Hepatic stellate cell (primary cell): ENCODE measurements at places on chromosomes 16 and 17.

- DNase-seq, result peak; percentile 95
Observed at GRCh38 chr17:81119223-81120148, 45.8 kb upstream of the PVALEF start.

DNA sequence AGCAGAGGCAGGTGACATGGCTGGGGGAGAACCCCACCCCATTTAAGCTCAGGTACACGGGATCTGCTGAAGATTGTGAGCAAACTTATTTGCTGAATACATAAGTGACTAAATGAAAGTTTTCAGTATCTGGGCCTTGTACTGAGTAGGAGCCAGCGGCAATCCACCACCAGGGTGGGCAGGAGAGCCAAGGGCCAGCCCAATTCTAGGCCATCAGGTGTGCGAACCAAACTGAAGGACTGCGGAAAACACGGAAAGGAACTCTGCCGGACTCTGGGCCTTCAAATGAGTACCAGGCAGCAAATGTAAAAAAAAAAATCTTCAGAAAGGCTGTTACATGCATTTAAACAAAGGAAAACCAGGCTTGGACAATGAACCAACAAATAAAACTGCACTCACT, 19.7 kb downstream of the ARHGAP17 start:
- DNase-seq, result no peak

- no peak for DNase-seq
Observed at GRCh38 chr16:20799599-20799998, 6.7 kb downstream of the ERI2 start.

GRCh38 chr17:30921544-30922196, at the start of gene ADAP2:
Gene ADAP2 (plus strand): TSS chr17:30921945. CDS start chr17:30922015, 70 bp downstream.
- peak; percentile 28 for DNase-seq

DNA sequence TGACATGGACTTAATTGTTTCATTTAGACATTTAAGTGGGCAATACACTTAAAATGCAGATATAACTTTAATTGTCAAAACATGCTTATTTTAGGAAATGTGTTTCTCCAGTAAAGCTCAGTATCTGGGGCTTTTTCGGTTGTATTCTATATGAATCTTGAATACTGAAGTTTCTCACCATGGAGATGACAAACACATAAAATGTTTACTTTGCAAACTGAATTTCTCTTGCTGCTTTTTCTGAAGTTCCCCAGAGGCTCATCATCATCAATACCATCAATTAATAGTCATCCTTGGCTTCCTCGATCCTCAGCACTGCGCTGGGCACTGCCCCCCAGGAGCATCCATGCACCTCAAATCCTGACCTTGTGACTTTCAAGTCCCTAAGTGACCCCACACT, 227.3 kb downstream of the WWOX start:
- DNase-seq, result no peak

- DNase-seq, result peak; percentile 8
Observed at GRCh38 chr16:83068686-83069085, 441.9 kb downstream of the CDH13 start.

- no peak for DNase-seq
Observed at GRCh38 chr16:68379472-68380347, 68.6 kb downstream of the SMPD3 start.

GRCh38 chr16:64715624-64716023, 406.2 kb downstream of the CDH11 start:
- no peak for DNase-seq

- DNase-seq, result peak; percentile 44
Observed at GRCh38 chr17:63382826-63383225, 63.3 kb downstream of the CYB561 start.

DNA sequence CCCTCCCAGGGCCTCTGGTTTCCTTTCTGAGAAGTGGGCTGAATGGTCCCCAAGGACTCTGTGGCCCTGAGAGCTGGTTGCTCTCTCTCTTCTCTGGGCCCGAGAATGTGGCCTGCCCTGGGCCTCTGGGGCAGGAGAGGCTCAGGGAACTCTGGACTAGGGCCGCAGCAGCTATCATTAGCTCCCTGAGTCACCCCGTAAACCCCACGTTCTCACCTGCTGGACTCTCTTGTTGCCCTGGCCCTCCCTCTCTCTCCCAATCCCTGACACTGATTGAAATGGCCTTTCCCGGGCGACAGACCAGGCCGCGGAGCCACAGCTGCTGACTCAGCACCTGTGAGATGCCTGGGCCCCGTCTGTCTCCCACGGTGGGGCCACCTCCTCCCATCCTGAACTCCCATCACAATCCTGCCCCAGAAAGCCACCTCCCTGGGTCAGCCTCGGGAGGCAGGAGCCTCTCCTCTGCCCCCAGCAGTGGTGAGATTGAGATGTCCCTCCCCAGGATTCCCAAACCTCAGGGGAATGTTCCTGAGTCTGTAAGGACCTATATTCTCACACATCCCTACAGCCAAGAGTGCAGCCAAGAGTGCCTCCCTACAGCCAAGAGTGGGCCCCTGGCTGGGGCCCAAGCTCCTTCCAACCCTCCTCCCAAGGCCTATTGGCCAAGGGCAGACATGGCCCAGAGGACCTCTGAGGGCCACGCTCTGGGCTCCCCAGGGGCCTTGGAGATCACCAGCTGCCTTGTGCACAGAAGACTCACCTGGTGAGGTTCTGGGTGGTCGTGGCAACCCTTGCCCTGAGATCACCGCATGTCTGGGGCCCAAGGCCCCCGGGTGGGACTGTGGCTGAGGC, 470 bp downstream of the TRPV3 start:
- no peak for DNase-seq

- peak; percentile 64 for DNase-seq
Observed at GRCh38 chr17:5706577-5707210, 122.4 kb upstream of the NLRP1 start.

- DNase-seq, result no peak
Observed at GRCh38 chr16:64094992-64095634, 1026.8 kb downstream of the CDH11 start.

GRCh38 chr17:73365906-73366623, 54.3 kb upstream of the CDC42EP4 start:
- DNase-seq, result peak; percentile 71

DNA sequence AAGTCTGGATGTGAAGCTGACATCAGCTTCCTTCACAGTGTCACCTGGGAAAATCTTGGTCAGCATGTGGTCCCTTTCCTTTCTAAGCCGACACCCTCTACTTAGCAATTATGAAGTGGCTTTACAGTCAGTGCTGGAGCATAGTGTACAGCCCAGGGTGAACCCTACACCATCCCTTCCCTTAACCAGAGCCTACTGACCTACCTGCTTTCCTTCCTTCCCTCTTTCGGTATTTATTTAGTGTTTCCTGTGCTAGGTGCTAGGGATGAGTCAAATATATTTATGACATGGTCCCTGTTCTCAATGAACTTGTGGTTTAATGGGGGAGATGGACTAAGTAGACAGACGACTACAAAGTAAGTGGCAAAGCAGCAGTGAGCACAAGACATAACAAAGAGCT, 77.5 kb downstream of the CDK5R1 start:
- DNase-seq, result no peak

DNA sequence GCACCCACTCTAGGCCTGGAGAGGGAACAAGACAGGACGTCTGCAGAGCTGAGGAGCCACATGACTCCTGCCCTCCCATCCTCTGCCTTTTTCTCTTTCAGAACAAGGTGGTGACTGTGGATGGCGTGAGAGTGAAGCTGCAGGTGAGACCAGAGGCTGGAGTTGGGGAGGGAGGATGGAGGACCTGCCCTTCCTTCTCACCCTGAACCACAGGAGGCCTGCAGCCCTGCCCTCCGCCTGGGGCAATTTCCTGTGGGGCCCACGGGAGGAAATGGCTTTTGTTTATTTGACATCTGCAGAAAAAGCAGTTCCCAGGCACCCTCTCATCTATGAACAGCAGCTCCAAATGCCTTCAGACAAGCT, 5.1 kb downstream of the RAB37 start:
- no peak for DNase-seq

GRCh38 chr16:84086341-84086740, 30.4 kb downstream of the MBTPS1 start:
- no peak for DNase-seq

- no peak for DNase-seq
Observed at GRCh38 chr17:30237296-30238002, 2.0 kb upstream of the SLC6A4 start.

- peak; percentile 94 for DNase-seq
Observed at GRCh38 chr16:67968400-67969253, at the start of gene SLC12A4. Gene SLC12A4 (minus strand): TSS chr16:67968637. CDS start chr16:67968553, 84 bp downstream.

DNA sequence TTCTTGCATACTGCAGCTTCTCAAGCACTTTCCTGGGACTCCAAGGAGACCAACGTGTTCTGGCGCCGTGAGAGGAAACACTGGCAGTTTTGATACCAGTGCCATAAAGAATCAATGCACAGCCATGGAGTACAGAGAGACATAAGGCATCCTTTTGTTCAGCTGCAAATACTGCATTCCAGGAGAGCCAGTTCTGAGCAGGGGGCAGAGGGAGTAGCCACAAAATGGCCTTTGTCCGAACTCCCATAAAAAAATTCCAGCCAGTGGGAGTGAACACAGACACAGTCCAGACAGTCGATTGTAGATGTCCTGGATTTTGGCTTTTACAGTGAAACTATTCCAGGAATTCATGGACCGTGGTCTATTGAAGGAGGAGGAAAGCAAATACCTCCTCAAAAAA, 36.2 kb upstream of the TEKT3 start:
- peak; percentile 65 for DNase-seq

GRCh38 chr17:79865351-79866210, 26.3 kb upstream of the CBX4 start:
- DNase-seq, result no peak

GRCh38 chr16:12155235-12155634, 178.7 kb downstream of the SNX29 start:
- no peak for DNase-seq

GRCh38 chr17:65166787-65167186, 29.6 kb downstream of the RGS9 start:
- DNase-seq, result no peak

GRCh38 chr16:78437352-78437968, 338.0 kb downstream of the WWOX start:
- peak; percentile 7 for DNase-seq

DNA sequence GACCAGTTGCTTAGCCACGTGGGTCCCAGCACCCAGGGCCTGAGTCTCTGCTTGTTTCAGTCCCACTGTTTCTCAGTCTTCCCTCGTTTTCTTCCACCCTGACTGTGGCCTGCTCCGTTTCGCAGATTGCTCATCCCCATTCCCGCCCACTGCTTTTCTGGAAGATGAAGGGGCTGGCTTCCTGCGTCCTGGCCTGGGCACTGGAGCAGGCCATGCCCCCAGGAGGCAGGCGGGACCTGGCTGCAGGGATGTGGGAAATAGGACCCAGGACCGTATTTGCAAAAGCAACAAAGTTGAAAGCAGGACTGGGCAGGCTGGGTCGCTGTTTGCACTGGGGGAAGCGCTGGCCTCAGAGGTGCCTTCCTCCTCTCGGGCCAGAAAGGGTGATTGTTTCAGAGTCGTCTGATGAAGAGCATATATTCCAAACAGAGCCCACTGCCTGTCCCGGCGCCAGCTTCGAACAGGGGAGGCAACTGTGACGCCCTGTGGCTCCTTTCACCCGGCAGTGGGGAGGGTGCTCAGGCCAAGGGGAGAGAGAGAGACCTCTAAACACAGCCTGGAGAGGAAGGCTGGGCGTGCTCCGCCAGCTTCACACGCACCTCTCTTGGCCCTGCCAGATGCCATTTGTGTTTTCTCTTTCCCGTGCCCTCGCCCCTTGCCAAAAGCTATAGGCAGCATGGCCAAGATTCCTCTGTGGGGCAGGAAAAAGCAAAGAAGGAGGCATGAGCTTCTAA, 108.6 kb downstream of the CMIP start:
- DNase-seq, result peak; percentile 66

DNA sequence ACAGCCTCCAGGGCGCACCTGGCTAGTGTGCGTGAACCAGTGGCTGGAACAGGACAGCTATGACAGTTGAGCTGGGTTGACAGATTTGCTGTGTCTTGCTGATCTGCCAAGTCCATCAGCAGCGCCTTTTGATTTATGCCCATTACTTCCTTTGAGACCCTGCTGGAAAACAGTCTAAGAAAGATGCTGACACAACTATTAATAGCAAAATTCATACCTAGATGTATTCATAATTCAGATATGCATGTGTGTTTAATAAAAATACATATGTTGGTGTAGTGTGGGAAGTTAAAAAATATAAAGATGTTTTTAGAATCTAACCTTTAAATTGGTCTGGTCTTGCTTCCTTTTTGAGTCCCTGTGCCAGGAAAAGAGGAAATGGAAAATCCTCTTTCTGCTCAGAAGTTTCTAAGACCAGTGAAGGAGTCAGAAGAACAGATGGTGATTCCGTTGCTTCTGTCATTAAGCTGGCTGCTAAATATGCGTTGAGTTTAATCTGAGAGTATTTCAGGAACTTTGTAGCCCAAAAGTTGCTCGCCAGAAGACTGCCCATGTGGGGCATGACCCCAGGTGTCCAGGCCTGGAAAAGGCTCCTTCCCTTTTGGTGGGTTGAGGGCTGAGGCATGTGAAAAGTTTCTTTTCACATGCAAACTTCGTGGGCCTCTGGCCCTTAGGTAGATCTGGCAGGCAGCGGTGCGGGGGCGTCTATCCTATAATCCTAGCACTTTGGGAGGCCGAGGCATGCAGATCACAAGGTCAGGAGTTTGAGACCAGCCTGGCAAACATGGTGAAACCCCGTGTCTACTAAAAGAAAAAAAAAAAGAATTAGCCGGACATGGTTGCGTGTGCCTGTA, 40.0 kb upstream of the ENDOV start:
- no peak for DNase-seq

- DNase-seq, result no peak
Observed at GRCh38 chr16:10282367-10282766, 100.1 kb upstream of the GRIN2A start.

DNA sequence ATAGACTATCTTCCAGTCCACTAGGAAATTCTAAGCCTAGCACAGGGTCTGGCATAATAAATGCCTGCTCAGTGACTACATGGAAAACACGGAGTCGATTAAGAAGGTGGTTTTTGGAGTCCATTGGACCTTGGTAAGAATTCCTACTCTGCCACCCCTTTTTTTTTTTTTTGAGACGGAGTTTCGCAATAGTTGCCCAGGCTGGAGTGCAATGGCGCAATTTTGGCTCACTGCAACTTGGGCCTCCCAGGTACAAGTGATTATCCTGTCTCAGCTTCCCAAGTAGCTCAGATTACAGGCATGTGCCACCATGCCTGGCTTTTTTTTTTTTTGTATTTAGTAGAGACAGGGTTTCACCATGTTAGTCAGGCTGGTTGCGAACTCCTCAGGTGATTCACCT, 123.2 kb downstream of the HS3ST2 start:
- no peak for DNase-seq

DNA sequence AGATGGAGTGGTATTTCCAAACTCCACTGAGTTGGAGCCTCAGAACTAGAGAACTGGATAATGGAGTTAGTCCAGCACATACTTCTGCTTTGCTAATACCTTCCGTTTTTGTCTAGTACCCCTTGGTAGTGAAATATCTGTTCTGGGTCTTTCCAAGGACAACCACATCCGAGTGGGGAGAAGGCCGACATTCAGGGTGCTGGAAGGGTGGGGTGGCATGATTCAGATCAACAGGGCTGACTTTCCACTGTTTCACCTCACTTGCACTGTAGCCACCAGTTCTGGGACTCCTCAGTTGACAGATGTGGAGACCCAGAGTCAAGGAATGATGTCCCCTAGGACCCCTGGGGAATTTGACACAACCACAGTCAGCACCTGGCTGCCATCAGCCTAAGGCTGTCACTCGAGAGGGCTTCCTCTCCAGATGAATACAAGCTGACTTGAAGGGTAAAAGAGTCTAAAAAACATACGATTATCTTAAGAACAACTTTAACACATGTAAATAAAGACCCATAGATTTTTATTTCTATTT, 84.8 kb upstream of the HNF1B start:
- DNase-seq, result no peak
